ENCODE measurements at places on chromosomes 7 and 10. TPM values are rescaled to one million over a fixed set of nuclear protein-coding genes. Genes with fewer than 3 reads are reported as not detected.

CXCL12 gene
- 0.06 TPM for total RNA-seq

CDHR3 gene
- total RNA-seq = 0.58 TPM

CALCR gene
- not detected for total RNA-seq

TMEM236 gene
- total RNA-seq = 0.04 TPM

GRM3 gene
- not detected for total RNA-seq

TFPI2 gene
- total RNA-seq = 18.0 TPM

PRRT4 gene
- 0.21 TPM for total RNA-seq

COMTD1 gene
- 7.9 TPM for total RNA-seq

NPSR1 gene
- not detected for total RNA-seq

GHRHR gene
- total RNA-seq = not detected

PCLO gene
- 2.7 TPM for total RNA-seq

SFXN2 gene
- total RNA-seq = 2.5 TPM

CYP17A1 gene
- total RNA-seq = not detected

DNA sequence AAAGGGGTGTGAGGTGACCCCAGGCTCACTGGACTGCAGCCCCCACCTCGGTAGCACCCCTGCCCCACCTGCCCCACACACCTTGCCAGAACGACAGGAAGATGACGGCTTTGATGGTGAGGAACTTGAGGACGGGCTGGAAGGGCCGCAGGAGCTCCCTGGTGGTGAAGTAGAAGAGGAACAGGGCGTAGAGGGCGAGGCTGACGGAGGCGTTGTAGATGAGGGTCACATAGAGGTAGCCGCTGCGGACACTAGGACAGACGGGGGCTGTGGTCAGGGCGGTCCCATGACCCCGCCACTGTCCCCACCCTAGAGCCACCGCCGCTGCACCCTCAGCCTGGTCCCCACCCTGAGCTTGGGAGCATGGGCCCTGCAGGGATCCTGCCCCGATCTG lies 7.6 kb downstream of the TMEM184A start:
- DNase-seq = no peak

DNA sequence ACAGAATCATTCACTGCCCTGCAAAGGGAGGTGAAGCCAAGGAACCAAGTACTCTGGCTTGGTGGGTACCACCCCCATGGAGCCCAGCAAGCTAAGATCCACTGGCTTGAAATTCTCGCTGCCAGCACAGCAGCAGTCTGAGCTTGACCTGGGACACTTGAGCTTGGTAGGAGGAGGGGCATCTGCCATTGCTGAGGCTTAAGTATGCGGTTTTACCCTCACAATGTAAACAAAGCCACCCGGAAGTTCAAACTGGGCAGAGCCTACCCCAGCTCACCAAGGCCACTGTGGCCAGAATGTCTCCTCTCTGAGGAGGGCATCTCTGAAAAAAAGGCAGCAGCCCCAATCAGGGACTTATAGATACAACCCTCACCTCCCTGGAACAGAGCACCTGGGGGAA lies 1050.0 kb upstream of the GHITM start:
- DNase-seq = peak; percentile 42

GRCh38 chr7:90111-91063 lies 102.0 kb upstream of the FAM20C start:
- peak; percentile 86 for DNase-seq

DNA sequence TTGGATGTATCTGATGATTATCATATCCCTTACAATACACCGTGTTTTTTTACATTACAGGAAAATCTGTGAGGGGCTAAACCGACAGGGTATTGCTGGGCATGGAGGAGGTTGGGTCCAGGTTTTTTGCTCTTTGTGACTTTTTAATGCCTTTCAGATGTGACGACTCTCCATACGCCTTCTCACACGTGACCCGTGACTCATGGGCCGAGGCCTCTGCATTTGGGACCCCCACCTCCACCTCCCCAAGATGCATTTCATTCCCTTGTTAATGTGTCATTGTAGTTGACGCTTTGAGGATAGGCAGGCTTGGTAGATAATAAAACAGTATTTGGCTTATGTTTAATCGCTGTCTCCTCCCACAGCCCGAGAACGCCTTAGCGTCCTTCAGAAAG lies 95.3 kb downstream of the CUX1 start:
- no peak for DNase-seq

DNA sequence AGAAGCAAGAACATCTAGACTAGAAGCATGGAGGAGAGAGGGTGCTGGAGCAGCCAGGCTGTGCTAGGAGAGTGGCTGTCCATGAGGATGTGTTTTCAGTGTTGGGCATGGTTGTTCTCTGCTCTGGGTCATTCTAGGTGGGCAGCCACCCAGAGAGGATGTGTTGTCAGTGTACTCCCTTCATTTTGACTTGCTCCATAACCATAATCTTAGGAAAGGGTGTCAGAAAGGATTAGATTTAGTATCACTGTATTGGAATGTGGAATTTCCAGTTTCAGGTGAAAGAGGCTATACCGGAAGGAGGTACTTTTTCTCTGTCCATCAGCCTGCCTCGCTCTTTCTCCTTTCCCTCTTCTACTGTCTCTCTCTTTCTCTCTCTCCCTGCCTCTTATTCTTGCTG lies 474.5 kb upstream of the PODXL start:
- DNase-seq = no peak

DNA sequence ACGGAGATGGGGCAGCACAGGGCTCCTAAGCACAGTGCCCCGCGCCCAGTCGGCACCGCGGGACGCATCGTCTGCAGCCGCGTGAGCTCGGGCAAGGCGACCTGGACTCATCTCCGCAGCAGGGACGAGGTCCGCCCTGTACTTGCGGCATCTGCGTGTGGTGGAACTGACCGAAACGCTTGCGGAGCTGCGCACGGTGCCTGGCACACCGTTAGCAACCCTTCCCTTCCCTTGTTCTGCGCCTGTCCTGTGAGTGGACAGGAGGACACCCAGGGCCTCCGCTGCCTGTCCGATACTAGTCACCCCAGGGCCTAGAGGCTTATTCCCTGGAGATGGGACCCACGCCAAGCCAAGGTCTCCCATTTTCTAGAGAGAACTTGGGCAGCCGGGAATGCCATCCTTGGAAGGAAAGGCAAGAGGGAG lies 98.5 kb downstream of the WDR11 start:
- DNase-seq = no peak

GRCh38 chr7:4737300-4737699 lies 38.1 kb upstream of the AP5Z1 start:
- DNase-seq = no peak

DNA sequence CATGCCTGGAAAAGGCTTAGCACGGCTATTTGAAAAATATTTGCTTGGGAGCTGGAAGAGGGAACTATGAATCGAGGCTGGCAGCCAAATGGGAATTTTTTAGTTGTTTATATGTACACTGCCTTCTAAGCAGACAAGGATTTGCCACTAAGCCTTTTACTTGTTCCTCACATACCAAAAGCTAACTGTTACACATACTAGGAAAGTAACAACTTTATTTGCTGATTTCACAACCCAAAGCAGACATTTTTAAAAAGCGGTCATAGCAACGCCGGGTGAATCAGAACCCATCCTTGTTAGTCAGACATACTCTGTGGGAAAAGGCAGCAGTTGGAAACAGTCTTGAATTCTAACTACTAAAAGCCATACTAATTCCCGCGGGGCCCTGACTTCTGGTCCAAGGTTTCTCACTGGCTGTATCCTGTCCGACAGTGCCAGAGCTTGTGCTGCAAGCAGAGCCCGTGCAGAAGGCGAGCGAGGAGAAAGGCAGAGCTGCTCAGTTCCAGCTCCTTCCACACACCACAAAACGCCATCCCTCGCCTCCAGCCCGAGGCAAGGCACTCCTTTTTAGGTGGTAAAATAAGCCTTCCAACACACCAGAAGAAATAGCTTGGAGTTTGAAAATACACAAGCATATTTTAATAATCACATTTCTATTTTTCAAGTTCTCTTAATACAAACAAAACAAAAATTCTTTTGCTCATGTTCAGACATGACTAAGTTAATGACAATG lies 89.2 kb downstream of the RNF216 start:
- peak; percentile 96 for DNase-seq

GRCh38 chr7:105218215-105218614 lies 170.5 kb downstream of the SRPK2 start:
- no peak for DNase-seq

Measured in H4 (cell line).